ENCODE measurements at places on chromosomes 16 and 17. TPM values are rescaled to one million over a fixed set of nuclear protein-coding genes. Genes with fewer than 3 reads are reported as not detected.

The ZNF778 gene
- 2.3 TPM for polyA plus RNA-seq

The DPEP3 gene
- polyA plus RNA-seq: not detected

The DHX58 gene
- polyA plus RNA-seq: 9.2 TPM

The KRT28 gene
- polyA plus RNA-seq: not detected

The DNAH2 gene
- not detected for polyA plus RNA-seq

DNA sequence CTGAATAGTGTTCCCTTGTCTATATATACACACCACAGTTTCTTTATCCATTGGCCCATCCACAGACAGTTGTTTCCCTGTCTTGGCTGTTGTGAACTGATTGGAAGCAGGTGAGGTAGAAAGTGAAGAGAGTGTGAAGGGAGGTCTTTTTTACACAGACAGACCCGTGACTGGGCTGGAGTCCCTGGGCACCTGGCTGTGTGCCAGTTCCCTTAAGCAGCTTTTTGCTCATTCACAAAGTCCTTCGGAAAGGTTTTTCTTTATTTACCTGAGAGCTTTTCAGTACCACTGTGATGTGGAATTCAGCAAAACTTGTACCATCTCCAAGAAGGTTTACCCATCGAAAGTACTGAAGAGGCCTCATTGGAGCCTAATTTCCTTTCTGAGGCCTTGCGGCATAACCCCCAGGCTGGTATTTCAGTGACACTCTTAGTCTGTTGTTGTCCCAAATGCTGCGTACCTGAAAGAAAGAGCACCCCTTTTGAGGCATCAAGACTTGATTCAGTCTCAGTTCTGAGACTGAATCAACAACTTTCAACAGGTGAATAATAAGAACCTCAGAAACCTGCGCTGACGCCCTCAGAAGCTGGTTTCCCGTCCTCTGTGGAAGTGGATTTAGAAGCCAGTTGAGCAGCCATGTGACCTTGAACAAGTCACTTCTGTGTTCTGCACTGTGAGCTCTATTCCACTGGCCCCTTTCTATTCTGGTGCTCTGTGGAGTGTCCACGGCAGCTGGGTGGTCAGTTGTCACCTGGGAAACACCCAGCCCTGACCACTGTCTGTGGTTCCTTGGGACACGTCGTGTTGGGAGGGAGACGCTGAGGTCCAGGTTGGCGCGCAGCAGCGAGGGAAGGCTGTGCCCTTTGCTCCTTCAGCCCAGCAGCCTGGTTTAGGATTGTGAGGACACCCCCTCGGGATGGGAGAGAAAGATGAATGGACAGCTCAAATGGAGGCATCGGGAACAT lies 53.9 kb upstream of the CRISPLD2 start:
- no peak overlapping the region for H3K4me3 ChIP-seq
- H3K27me3 ChIP-seq: no peaks in the 10 kb centered on the region
- no peak overlapping the region for H3K27ac ChIP-seq

DNA sequence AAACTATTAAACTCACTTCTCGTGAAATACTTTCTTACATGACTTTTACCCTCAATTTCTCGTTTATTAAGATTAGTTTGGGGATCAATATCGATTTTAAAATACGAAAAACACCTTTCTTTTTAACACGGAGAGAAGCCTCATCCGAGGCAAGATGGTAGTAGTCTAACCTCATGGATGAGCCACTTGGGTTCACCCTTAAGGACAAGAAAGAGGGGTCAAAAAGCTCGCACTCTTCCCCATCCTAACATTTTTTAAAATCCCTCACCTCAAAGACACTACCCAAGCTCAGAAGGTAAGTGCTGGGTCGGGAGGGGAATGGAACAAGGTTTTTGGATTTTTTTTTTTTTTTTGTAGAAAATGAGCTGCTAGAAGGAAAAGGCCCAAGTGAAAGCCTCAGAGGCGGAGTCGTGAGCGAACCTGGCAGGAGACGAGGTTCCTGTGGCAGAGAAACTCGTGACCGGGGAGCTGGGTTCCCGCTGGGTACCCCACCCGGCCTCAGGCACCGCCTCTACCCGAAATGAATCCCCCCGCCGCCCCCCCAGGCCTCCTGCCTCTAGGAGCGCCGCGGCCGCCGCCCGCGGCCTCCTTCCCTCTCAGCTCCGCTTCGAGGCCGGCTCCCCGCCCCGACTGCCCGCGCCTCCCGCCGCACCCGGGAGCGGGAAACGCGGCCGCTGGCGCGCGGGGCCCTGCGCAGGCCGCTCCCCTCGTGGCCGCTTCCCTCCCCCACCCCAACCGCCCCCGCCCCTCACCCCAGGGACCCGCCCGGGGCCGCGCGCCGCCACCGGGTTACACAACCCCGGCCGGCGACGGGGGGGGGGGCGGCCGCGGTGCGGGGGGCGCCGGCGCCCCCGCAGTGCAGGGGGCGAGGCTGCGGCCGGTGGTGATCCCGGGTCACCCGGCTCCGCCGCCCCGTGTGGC lies 1.6 kb downstream of the NUFIP2 start:
- H3K36me3 ChIP-seq: peaks cover 14% of the 10 kb centered on the region
- peak overlapping the region; percentile 73 for H3K27ac ChIP-seq

DNA sequence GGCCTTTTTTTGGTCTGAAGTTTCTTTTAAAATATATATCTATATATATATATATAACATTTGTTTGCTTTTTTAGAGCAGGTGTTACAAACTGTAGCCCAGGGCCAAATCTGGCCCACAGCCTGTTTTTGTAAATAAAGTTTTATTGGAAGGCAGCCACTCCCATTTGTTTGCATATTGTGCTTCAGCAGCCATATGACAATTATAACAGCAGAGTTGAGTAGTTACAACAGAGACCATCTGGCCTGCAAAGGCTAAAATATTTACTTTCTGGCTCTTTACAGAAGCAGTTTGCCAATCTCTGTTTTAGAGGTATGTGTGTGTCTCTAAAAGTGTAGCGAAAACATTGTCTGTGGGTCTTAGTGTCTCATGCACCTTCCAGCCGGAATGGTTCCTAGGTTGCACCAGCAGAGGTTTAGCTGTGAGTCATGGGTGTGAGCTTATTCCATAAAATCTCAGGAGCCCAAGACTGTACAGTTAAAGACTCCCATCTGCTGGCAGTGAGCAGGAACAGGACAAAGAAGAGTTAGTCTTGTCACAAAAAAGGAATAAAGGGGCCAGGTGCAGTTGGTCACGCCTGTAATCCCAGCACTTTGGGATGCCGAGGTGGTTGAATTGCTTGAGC lies 23.8 kb downstream of the LCMT1 start:
- no peak overlapping the region for H3K4me3 ChIP-seq
- H3K36me3 ChIP-seq: peaks cover 12% of the 10 kb centered on the region
- no peaks in the 10 kb centered on the region for H3K4me1 ChIP-seq
- no peak overlapping the region for H3K27ac ChIP-seq

GRCh38 chr17:9850151-9850550 lies 24.4 kb downstream of the GLP2R start:
- no peaks in the 10 kb centered on the region for H3K27me3 ChIP-seq
- no peak overlapping the region for H3K27ac ChIP-seq
- H3K4me3 ChIP-seq: no peak overlapping the region
- no peaks in the 10 kb centered on the region for H3K36me3 ChIP-seq

GRCh38 chr16:26795184-26795583 lies 271.5 kb upstream of the C16orf82 start:
- H3K4me1 ChIP-seq: no peaks in the 10 kb centered on the region
- no peak overlapping the region for H3K4me3 ChIP-seq
- H3K27me3 ChIP-seq: no peaks in the 10 kb centered on the region
- H3K27ac ChIP-seq: no peak overlapping the region
- H3K36me3 ChIP-seq: no peaks in the 10 kb centered on the region
- no peak for DNase-seq

- no peak for DNase-seq
- peaks cover 8% of the 10 kb centered on the region for H3K36me3 ChIP-seq
- H3K27ac ChIP-seq: no peak overlapping the region
Observed at GRCh38 chr16:117379-118365, 20.8 kb downstream of the NPRL3 start.

DNA sequence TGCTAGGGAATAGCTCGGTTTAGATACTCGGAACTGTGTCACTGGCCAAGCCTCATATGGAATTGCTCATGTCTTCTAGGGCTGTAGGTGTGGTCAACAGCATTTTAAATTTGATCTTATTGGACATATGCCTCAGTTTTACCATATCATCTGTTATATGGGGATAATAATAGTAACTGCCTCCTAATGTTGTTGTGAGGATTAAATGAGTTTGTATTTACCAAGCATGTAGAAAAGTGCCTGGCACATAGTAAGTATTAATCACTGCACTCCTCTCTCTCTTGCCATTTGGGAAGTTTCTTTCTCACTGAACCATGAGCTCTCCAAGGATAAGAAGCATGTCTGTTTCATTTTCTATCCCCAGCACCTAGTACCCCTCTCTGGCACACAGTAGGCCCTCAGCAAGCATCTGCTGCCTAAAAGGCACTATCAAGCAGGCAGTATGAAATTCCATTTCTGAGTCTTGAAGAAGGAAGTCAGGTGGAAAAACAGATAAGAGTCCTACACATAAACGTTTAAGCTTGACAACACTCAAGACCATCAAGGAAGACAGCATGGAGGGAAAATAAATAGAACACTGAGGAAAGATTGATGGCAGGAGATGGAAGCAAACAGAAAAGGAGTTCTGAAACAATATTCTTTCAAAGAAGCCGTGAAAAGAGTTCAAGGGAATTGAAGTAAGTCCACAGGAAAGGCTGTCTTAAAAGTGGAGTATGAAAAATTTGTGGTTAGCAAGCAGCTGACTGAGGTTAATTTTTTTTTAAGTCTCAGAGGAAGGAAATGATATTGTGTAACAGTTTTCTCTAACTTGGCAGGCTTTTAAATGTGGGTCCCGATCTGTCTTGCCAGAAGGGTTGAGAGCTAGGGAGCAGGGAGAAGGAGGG lies 2.2 kb upstream of the ATP6V0A1 start:
- H3K36me3 ChIP-seq: no peaks in the 10 kb centered on the region
- peaks cover 27% of the 10 kb centered on the region for H3K4me1 ChIP-seq
- H3K4me3 ChIP-seq: peak overlapping the region; percentile 53
- H3K27me3 ChIP-seq: no peaks in the 10 kb centered on the region

- no peak overlapping the region for H3K4me3 ChIP-seq
- no peak overlapping the region for H3K27ac ChIP-seq
- no peak for DNase-seq
- H3K27me3 ChIP-seq: no peaks in the 10 kb centered on the region
- no peaks in the 10 kb centered on the region for H3K4me1 ChIP-seq
Observed at GRCh38 chr16:54402270-54402669, 115.7 kb upstream of the IRX3 start.

DNA sequence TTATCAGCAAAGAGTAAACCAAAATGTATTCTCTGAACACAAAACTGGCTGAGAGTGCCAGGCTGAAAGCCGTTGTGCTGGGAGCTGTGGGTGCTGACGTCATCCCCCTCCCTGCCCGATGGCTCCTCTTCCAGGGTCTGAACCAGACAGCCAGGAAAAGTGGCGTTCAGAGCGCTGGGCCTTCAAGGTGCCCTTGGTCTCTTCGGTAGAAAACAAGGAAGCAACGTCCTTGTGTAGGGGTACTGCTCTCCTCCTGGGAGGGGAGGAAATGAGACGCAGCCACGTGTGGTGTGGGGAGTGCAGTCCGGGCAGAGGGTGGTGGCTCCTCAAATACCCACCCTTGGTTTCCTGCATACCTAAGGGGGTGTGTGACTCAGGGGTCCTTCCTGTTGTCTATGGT lies 394.7 kb downstream of the SEC14L1 start:
- peaks cover 1% of the 10 kb centered on the region for H3K27me3 ChIP-seq
- no peak overlapping the region for H3K27ac ChIP-seq
- no peaks in the 10 kb centered on the region for H3K4me1 ChIP-seq
- no peak for DNase-seq
- no peaks in the 10 kb centered on the region for H3K36me3 ChIP-seq

GRCh38 chr16:49112754-49113153 lies 168.9 kb downstream of the CBLN1 start:
- no peak overlapping the region for H3K4me3 ChIP-seq
- no peaks in the 10 kb centered on the region for H3K27me3 ChIP-seq
- DNase-seq: no peak
- H3K36me3 ChIP-seq: no peaks in the 10 kb centered on the region
- H3K4me1 ChIP-seq: no peaks in the 10 kb centered on the region
- no peak overlapping the region for H3K27ac ChIP-seq

DNA sequence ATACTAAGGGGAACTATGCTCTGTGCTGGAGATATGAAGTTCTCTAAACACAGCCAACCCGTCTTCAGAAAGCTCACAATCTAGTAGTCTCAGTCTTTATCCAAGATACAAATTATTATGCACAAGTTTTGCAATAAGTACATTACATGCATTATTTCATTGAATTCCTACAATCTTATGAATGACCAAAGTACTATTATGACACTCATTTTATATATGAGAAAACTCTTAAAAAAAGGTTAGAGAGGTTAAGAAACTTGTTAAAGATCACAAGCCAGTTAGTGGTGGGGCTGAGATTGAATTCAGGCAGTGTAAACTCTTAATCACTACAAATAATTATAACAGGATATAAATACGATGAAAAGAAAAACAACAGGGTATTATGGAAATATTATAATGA lies 4.7 kb upstream of the BRIP1 start:
- H3K27ac ChIP-seq: no peak overlapping the region
- no peak overlapping the region for H3K4me3 ChIP-seq
- no peak for DNase-seq
- H3K27me3 ChIP-seq: no peaks in the 10 kb centered on the region

DNA sequence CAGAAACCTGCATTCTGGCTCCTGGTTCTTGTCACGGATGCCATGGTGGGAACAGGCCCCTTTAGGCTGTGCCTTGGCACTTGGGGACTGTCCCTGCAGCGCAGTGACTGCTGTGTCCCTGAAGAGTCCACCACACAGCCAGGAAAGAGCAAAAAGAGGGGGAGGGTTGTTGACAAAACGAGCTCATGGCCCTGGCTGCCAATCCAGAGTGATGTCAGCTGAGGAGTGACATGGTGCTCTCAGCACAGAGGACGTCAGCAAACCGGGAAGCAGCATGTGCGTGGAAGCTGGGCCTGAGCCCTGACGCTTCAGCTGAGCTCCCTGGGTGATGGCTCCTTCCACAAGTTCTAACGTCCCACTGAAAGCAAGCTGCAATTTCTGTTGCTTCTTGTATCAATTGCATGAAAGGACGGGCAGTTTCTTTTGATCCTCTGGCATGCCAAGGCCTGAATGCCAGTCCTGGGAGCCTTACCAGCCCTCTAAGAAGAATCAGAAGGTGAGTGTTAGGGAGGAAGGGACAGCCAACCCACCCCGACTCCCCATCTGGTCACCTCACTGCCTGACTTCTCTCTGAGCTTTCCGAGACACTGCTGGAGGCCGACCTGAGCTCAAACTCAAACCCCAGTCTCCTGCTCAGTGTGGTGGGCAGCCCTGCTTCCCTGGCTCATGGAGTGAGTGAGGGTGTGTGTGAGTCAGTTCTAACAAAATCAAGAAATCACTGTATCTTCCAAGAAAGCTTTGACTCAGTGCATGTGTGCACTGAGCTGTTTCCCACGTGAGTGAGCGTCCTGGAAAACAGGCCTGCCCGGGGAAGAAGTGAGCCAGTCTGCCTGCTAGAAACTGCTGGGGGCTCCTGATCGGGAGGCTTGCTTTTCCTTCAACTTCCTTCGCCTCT lies 14.7 kb upstream of the WNT3 start:
- H3K36me3 ChIP-seq: no peaks in the 10 kb centered on the region
- no peaks in the 10 kb centered on the region for H3K4me1 ChIP-seq
- H3K27ac ChIP-seq: no peak overlapping the region
- no peaks in the 10 kb centered on the region for H3K27me3 ChIP-seq
- DNase-seq: no peak
- H3K4me3 ChIP-seq: no peak overlapping the region

Data from GM12878 (cell line).